ENCODE measurements at places on chromosomes 3 and 15.

DNA sequence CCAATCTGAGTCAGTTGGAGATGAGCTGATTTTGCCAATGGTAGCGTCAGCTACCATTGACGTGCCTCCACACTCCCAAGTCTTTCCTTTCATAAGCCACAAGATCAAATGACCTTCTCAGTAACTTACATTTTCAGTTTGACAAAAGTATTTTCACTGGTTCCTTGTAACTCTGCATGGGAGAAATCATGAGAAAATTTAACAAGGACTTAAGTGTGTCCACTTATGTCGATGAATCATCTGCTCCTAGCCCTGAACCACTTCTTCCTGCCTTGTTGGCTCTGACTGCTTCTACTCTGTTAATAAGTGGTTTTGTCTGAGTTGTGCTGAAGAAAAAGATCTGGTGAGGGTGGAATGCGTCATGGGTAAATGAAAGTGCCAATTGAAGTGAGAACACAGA, 101.2 kb downstream of the NFKBIZ start:
- DNase-seq, result no peak

- no peak for DNase-seq
Measured at GRCh38 chr3:132209855-132210254, 107.4 kb upstream of the ACP3 start.

DNA sequence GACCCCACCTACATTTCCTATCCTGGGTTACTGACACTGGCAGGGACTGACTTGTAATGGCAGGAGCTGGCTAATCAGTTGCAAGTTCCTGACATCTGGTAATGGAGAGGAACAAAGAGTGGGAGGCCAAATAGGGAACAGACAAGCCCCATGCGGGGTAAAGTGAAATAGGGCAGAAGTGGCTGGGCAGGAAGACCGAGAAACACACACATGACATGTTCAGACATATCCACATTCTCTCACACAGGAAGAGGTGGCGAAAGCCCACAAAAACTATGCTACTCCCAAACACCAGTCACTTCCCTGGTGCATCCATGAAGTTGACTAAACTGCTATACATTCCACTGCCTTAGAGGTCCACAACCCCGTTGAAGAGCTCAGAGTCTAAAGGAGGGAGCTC, 394.1 kb upstream of the TBL1XR1 start:
- no peak for DNase-seq

DNA sequence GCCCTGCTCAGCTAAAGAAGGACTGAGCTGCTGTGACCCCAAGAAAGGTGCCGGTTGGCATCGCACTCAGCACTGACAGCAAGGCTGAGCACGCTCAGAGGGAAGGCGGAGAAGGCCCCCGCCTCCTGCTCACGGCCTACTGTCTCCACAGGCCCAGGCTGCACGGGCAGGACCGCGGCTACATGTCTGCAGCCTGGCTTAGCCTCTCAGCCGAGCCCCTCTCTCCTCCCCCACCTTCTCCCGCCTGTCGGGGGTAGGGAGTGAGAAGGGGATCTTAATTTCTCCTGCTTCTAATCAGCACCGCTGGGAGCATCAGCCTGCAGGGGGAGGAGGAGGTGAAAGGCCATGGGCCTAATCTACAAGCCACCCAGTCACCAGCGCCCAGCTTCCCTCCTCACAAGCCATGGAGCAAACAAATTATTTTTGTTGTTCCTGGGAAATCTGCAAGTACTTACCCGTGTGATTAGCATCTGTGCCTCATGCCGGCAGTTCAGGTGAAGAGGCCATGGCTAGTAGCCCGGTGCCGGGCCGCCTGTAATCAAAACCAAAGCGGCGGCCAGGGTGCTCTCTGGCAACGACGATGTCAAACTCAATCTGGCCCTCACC, 68.1 kb downstream of the EPHB3 start:
- no peak for DNase-seq

- DNase-seq, result no peak
Measured at GRCh38 chr15:96409215-96410138, 79.0 kb downstream of the NR2F2 start.

DNA sequence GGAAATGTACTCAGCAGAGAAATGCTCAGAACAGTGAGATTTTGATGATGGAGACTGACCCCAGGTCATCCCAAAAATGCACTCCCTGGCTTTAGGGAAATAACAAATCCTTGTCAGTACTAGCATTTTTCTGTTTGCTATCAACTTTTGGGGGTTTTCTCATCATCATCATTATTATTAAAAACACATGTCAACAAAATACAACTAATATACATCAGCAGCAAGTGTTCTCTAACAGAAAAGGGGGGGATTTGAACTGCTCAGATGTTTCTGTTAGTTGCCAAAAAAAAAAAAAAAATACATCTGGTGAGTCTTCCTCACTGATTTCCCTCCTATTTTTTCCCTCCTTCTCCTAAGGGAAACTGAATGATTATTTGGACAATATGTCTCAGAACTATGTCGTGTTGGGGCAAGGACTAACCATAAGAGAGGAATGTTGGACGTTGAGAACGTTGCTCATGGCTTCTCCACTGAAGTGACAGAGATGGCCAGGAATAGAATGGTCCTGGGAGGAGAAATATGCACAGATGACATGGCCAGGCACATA, 230.0 kb upstream of the MCTP2 start:
- DNase-seq, result no peak

GRCh38 chr3:51975852-51976549, 1.1 kb downstream of the ABHD14A start:
- DNase-seq, result no peak

- no peak for DNase-seq
Measured at GRCh38 chr15:45180201-45180600, 7.6 kb downstream of the SHF start.

GRCh38 chr3:139561959-139562676, 22.6 kb upstream of the RBP1 start:
- no peak for DNase-seq

GRCh38 chr3:56422316-56422715, 46.0 kb downstream of the ERC2 start:
- no peak for DNase-seq

- DNase-seq, result no peak
Measured at GRCh38 chr15:94023531-94023930, 207.8 kb upstream of the MCTP2 start.

GRCh38 chr15:68348081-68348480, 70.5 kb downstream of the FEM1B start:
- no peak for DNase-seq

GRCh38 chr3:13509059-13509815, 29.1 kb downstream of the HDAC11 start:
- no peak for DNase-seq

DNA sequence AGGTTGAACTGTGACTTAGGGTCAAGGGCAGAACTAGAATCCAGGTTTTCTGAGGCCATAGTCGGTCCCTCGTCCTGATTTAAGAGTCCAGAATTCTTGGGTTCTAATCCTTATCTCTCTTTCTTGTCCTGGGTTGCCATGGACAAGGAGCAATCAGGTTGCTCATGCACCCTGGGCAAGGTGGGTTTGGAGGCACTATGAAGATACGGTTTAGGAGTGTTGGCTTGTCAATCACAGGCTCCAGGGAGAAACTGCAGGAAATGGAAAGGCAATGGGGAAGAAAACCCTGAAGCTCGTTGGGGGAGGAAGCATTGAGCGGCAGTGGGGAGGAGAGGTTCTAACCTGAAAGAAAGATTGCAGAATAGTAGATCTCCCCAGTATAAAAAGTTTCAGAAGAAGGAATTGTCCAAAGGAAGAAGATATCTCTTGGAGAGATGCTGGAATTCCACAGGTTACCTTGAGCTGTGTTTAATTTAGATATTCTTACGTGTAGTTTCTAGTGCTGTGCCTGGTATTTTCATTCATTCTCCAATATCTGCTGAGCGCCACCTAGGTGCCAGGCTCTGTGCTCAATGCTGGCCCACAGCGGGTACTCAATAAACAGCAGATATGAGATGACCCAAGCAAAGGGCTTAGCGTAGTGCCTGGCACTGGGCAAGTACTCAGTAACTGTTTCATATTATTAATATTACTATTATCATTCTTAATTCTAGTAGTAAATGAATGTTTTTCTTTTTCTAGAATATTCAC, 2.0 kb downstream of the ACAN start:
- DNase-seq, result no peak

- DNase-seq, result no peak
Measured at GRCh38 chr3:52679811-52680210, 5.9 kb downstream of the PBRM1 start.

DNA sequence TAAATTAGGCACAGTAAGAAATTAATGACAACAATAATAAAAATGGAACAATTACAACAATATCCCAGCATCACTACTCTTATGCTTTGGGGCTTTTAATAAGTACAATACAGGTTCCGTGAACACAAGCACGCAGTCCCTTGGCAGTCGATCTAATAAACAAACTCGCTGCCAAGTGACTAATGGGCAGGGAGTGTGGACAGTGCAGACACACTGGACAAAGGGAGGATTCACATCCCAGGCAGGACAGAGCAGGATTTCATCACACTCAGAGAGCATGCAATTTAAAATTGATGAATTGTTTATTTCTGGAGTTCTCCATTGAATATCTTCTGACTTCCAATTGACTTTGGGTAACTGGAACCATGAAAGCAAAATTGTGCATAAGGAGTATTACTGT, 524.1 kb upstream of the CFAP20DC start:
- no peak for DNase-seq

DNA sequence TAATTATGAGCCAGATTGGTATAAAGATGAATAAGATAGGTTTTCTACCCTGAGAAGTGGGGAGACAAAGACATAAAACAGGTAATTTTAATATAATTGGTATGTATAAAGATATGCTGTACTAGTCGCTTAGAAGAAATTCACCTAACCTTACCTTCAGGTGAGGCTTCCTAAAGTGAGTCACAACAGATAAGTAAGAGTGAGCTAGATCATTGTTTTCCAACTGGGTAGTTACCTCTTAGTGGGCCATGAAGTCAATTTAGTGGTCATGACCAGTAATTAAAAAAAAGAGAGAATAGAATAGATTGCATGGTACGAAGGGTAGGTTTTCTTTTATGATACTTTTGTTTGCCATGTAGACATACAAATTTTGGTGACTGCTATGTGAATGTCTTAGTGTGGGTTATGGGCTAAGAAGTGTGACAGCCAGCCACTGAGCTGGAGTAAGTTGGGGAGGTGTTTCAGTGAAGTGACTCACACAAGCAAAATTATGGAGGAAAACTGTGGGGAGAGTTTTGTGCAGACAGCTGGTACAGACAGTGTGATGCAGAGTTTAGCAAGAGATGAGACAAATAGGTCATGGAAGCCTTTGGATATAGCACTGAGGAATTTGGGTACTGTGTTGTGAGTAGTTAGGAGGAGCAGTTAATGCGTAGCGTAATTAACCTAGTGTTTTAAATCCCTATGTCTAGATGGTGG, 8.2 kb downstream of the TRNT1 start:
- DNase-seq, result no peak

- no peak for DNase-seq
Measured at GRCh38 chr3:43198791-43199644, 87.3 kb upstream of the SNRK start.

- DNase-seq, result no peak
Measured at GRCh38 chr3:28768439-28768838, 419.8 kb upstream of the AZI2 start.

GRCh38 chr3:105608623-105609022, 241.9 kb downstream of the ALCAM start:
- no peak for DNase-seq

GRCh38 chr3:157618075-157618760, 115.0 kb upstream of the VEPH1 start:
- no peak for DNase-seq

- DNase-seq, result no peak
Measured at GRCh38 chr15:38414357-38414756, 39.6 kb upstream of the FAM98B start.

DNA sequence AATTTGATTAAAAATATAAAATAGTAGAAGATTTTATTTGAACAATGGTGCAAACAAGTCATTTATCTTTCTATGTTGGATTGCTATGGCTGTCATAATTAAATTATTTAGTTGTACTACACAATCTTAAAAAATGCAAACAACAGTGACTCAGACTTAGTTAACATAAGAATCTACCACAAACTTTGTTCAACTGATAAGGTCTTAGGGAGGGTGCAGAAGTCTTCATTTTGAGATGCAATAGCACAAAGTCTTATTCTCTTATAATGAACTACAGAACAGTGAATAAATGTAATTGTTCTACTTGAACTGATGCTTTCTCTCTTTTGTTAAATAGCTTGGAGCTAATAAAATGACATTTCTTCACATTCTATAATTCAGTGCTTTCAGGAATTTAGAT, 482.8 kb upstream of the NAALADL2 start:
- no peak for DNase-seq

GRCh38 chr15:61084944-61085367, 144.1 kb downstream of the RORA start:
- no peak for DNase-seq

GRCh38 chr3:117246771-117247555, 537.4 kb downstream of the TUSC7 start:
- DNase-seq, result no peak

DNA sequence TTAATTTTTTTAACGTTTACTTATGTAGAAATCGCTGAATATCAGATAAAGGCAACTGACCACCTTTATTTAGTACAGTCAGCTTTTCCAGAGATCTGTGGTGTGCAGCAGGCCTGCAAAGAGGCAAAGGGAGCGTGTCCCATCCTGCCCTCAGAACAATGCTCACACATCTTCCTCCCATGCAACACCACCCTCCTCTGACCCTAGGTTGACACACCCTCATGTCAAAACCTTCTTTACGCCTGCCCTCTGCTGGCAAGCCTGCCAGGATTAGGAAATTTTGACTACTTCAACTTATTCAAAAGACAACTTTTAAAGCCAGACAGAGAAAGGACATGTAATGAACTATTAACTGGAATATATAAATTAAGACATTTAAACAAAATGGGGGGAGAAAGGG, 513.7 kb downstream of the FOXP1 start:
- DNase-seq, result no peak

DNA sequence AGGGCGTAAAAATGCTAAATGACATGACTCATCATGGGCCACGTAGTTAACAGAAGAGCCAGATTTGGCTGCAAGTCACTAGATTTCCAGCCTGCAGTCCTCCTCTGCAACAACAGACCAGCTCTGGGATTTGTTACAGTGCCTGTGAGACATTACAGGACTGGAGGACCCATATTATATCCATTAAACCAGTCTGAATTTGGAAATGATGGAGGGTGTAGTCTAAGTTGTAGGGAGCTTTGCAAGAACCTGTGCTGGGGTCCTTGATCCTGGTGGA, 10.8 kb downstream of the ZNF774 start:
- no peak for DNase-seq

DNA sequence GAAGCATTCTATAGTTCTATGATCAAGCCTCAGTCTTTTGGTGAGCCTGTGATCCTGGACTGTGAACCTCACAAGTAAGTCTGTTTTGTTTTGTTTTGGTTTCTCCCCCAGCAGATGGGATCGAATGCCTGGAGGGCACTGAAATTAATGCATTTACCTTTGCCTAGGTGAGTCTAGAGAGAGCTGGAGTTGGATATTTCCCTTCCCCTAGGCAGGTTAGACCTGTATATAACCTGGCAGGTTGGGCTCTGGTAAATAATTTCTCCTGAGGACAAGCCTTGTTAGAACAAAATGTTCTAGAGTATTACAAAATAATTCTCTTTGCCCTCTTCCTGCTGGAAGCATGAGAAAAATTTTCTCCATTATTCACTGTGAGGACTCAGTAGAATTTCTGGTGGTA, 211.9 kb downstream of the TPRG1 start:
- no peak for DNase-seq

- no peak for DNase-seq
Measured at GRCh38 chr3:155753038-155753639, 8.3 kb upstream of the PLCH1 start.

GRCh38 chr15:69749797-69750196, 297.2 kb downstream of the RPLP1 start:
- DNase-seq, result no peak
